HT1080 (cell line): ENCODE measurements at places on chromosomes 2 and 18.

DNA sequence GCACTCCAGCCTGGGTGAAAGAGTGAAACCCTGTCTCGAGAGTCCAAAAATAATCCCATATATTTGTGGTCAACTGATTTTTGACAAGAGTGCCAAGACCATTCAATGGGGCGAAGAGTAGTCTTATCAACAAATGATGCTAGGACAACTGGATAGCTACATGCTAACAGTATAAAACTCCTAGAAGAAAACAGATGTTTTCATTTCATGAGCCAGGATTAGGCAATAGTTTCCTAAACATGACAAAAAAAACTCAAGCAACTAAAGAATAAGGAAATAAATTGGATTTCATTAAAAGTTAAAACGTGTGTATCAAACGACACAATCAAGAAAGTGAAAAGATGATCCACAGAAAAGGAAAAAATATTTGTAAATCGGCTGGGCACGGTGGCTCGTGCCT, 6.3 kb downstream of the LIMS2 start:
- no peak for DNase-seq

GRCh38 chr18:2656237-2656980, 883 bp downstream of the SMCHD1 start:
- DNase-seq: no peak

- no peak for DNase-seq
These were observed 158.2 kb downstream of the SRBD1 start for GRCh38 chr2:45452866-45453265.

- no peak for DNase-seq
These were observed 28.4 kb upstream of the ID2 start for GRCh38 chr2:8653485-8653884.

DNA sequence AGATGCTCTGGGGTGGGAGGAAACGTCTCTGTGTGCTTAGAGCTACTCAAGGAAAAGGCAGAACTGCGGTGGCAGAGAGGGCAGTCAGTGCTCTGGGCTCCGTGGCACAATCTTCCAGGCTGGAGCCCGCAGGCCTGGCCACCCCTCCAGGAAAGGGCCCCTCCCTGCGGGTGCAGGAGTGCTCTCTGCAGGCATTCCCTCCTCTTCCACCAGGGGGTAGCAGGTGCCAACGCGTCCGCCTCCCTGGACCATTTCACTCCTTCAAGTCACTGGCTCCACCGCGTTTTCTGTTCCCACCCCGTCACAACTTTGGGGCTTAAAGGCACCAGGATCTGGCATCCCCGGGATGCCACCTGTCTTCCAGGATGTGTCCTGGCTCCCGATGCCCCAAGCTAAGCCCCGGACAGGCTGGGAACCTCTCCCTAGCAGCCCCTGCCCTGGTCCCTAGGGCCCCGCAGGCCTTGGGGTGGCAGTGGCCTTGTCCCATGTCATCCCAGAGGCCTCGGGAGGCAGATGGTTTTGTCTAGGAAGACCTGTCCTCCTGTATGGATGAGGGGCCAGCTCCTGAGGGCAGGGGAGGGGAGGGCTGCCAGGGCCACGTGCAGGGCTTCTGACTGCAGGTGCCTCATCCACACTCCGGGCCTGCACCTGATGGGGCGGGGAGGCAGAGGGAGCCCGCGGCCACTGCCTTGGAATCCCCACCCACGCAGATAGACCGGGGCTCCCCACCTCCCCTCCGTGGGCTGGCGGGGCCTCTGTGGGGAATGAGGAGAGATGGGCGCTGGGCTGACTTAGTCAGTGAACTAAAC, 26.4 kb downstream of the KCNIP3 start:
- DNase-seq: peak; percentile 36

GRCh38 chr2:150630587-150631235, 143.2 kb upstream of the RND3 start:
- DNase-seq: no peak

DNA sequence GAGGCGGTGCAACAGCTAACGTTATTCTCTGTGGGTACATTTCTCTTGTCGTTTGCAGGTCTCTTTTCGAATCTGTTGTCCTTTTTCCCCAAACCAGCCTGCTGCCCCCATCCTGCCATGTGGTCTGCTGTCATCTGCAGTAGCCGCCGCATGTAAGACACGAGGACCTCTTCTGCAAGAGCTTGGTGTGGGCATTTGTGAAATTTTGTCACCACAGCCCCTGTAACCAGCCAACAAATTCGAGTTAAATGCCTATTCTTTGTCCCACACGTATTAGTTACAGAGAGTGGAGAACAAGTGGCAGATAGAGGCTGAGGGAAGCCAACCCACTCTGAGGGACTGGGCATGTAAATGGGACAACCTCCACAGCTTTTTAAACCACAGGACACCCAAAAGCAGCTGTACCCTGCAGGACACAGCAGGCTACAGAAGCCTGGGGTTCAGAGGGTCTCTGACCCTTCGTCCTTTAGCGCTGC, 35.0 kb downstream of the ITGA6 start:
- no peak for DNase-seq

DNA sequence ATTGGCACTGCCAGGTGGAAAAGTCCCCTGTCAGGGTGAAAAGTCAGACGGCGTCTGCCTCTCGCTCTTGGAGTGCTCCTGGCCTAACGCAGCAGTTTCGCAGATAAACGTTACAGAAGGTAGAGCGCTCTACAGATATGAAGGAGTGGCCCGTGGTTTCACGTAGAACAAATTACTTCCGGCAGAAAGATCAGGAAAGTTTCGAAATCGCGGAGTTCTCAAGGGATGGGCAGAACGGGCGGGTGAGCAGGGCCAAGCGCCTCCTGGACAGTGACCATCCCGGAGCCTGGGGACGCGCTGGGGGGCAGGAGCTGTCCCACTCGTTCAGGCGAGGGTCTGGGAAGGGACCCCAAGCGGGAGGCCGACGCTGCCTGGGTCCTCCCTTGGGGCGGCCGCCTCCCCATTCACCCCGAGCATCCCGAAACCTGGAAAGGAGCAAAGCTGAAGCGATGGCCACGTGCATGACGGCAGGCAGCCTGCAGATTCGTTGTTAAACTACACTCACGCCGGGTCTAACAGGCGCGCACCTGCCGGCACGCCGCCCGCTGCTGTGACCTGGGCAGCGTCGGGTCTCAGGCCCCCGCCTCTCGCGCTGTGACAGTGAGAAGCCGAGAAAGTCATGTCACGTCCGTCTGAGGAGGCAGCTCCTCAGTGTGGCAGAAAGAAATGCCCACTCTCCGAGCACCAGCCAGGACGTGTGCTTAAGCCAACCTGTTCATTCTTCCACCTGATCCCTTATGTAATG, 122.9 kb upstream of the SALL3 start:
- no peak for DNase-seq

- DNase-seq: no peak
These were observed 105.5 kb downstream of the NOL10 start for GRCh38 chr2:10584242-10584753.

GRCh38 chr2:177573120-177573519, 180.5 kb downstream of the AGPS start:
- DNase-seq: peak; percentile 43

- DNase-seq: no peak
These were observed 89.5 kb downstream of the PXDN start for GRCh38 chr2:1654696-1655374.

DNA sequence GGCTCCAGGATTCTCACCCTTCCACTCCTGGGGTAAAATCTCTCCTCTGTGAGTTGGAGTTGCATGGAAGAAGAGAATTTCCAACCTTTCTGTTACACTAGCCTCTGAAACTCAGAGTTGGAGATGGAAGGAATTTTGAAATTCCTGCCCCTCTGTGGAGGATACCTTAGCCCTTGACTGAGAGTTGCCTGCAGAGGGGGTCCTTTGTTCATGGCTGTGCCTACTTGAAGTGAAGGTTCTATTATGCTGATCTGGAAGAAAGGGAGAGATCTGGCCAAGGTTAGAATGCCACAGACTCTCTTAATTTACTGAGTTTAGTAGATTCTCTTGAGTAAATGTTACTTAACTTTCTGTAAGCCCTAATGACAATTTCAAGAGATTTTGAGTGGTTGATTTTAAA, 626.6 kb upstream of the GYPC start:
- DNase-seq: no peak

GRCh38 chr2:27096748-27097297, 10.3 kb downstream of the KHK start:
- DNase-seq: no peak

- no peak for DNase-seq
These were observed 9.7 kb downstream of the E2F6 start for GRCh38 chr2:11456251-11456650.
